ENCODE measurements at places on chromosomes 4 and X. TPM values are rescaled to one million over a fixed set of nuclear protein-coding genes. Genes with fewer than 3 reads are reported as not detected.

UXT gene
- 187 TPM for total RNA-seq

HUWE1 gene
- total RNA-seq: 72.0 TPM

CYP4V2 gene
- total RNA-seq: 2.4 TPM

MUC7 gene
- total RNA-seq: not detected

TAF7L gene
- not detected for total RNA-seq

SAGE1 gene
- 0.02 TPM for total RNA-seq

KLKB1 gene
- not detected for total RNA-seq

NLGN4X gene
- not detected for total RNA-seq

MTMR8 gene
- total RNA-seq: 0.40 TPM

UGT2B10 gene
- total RNA-seq: 0.09 TPM

MYOZ2 gene
- total RNA-seq: not detected

AIFM1 gene
- 76.6 TPM for total RNA-seq

SCML2 gene
- total RNA-seq: 10.2 TPM

RRAGB gene
- 12.0 TPM for total RNA-seq

HEPH gene
- not detected for total RNA-seq

NAP1L2 gene
- 1.3 TPM for total RNA-seq

SHROOM2 gene
- 0.24 TPM for total RNA-seq

RPS6KA6 gene
- 4.3 TPM for total RNA-seq
